Epithelial cell of prostate (primary cell): ENCODE measurements at places on chromosomes 6 and 20.
A peak's percentile ranks its signal among the peaks of the same experiment; 100 is the strongest.

DNA sequence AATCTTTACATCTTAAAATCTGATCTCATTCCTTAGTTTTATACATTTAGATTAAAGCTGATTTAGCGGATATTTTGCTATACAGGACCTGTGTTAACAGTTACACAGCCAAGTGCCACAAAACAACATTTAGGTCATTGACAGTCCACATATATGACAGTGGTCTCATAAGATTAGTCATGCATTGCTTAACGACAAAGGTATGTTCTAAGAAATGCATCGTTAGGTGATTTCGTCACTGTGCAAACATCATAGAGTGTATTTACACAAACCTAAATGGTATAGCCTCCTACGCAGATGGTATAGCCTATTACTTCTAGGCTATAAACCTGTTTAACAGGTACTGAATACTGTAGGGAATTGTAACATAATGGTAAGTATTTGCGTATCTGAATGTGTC is 21.6 kb downstream of the ADGRG6 start:
- DNase-seq = peak; percentile 95

DNA sequence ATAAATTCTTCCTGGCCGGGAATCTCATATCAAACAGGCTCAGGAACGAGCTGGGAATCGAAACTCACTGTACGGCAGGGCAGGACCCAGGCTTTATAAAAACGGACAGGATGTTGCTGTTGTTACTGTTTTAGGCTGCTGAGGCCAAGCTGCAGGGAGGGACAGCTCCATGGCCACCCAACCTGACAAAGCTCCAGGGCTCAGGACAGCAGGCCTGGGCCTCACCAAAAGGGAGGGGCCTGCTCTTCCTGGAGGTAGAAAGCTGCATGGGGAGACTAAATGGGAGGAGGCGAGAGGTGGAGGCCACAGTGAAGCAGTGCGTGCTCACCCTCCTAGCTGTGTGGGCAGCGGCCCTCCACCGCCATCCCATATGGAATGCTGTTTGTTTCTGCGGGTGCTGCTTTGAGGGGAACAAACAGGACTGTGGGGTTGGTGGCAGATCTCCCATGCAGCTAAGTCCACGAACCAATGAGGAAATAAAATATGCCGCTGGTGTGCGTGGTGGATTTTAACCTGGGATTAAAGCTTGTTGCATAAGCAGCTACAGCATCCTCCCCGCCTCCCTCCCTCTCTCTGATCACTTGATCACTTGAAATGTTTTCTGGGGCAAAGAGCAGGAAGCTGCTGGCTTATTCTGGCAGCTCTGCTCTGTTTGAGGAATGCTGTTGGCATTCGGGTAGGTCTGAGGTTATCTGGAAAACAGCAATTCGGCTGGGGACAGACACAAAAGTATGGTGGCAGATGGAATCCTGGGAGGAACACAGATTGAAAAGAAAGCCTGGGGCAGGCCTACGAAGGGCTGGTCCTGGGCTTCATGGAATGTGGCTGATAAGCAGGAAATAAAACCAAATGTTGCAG is 2.4 kb upstream of the ZMYND8 start:
- DNase-seq = peak; percentile 74

DNA sequence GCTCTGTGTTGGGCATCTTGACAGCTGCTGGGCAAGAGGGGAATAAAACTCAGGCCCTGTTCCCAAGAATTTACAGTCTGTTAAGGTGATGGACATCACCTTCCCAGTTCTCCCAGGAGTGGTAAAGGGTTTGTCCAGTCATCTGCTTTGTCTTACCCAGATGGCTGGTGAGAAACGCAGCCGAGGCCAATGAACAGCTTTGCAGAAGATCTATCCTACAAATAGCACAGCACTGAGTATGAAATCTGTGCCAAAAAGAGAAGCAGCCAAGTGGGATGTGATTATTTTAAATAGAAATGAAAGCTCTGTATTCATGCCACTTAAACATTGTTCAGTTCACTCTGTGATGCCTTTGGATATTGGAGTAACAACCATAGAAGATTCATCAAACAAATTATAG is 132.7 kb upstream of the SLC22A16 start:
- DNase-seq = no peak

GRCh38 chr6:13695252-13695651 is 16.4 kb downstream of the RANBP9 start:
- no peak for DNase-seq

- DNase-seq = no peak
These were observed 140.0 kb upstream of the SGK1 start for GRCh38 chr6:134457941-134458340.

GRCh38 chr6:146292506-146292905 is 251.1 kb upstream of the RAB32 start:
- no peak for DNase-seq

GRCh38 chr20:10438217-10438616 is 3.1 kb downstream of the SLX4IP start:
- no peak for DNase-seq
